ENCODE measurements at places on chromosomes 12 and 14. TPM values are rescaled to one million over a fixed set of nuclear protein-coding genes. Genes with fewer than 3 reads are reported as not detected.

The ERC1 gene
- total RNA-seq, result 23.5 TPM

DNA sequence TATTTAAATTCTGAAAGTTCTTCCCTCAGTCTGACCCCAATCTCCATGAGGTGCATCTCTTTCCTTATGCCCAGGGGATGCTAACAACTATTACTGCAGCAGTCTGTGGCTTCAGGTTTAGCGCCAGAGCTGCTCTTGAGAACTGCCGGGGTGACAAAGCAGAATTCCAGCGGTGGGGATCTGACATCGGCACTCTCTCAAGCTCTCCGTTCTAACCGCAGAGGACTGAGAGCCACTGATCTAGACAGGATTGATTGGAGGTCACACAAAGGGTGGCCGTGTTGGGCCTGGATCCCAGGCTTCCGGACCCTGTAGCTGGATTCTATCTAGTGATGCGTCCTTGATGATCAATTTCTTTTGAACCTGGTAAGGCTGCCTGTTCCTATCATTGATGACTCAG lies 155.6 kb upstream of the TMEM132C start:
- no peak overlapping the region for H3K27ac ChIP-seq
- no peaks in the 10 kb centered on the region for H3K4me1 ChIP-seq
- no peaks in the 10 kb centered on the region for H3K36me3 ChIP-seq
- no peaks in the 10 kb centered on the region for H3K27me3 ChIP-seq
- DNase-seq, result no peak

DNA sequence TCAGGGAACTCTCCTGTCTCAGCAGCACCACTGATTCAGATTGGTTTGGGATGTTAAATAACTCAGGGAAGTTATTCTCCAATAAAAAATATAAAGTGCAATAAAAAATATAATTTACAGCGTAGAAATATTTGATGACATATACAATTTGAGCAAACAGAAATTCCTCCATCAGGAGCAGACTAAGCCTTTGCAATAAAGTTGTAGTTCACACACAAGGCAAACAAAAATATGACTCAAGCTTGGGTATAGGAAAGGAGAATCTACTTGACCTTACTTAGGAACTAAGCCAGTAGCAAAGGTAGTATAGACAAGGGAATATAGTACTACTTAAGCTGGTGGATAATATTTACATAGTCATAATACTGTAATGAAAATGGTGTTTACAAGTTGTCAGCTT lies 264.1 kb downstream of the KIF21A start:
- no peaks in the 10 kb centered on the region for H3K4me1 ChIP-seq
- DNase-seq, result no peak
- H3K27ac ChIP-seq, result no peak overlapping the region
- no peaks in the 10 kb centered on the region for H3K27me3 ChIP-seq
- no peaks in the 10 kb centered on the region for H3K36me3 ChIP-seq
- no peak overlapping the region for H3K4me3 ChIP-seq

The PLEKHG7 gene
- total RNA-seq, result 5.6 TPM

The ATL1 gene
- total RNA-seq, result 11.4 TPM

The GLIPR1 gene
- total RNA-seq, result 10.6 TPM

The CCER1 gene
- total RNA-seq, result not detected

The ACSM4 gene
- total RNA-seq, result not detected

- H3K4me3 ChIP-seq, result no peak overlapping the region
- peaks cover 9% of the 10 kb centered on the region for H3K4me1 ChIP-seq
- no peaks in the 10 kb centered on the region for H3K36me3 ChIP-seq
- DNase-seq, result no peak
These were observed 56.7 kb downstream of the TTC7B start for GRCh38 chr14:90759370-90760077.

The SIRT4 gene
- total RNA-seq, result not detected

The ERBB3 gene
- total RNA-seq, result 270 TPM

GRCh38 chr14:88188745-88189416 lies 134.2 kb downstream of the KCNK10 start:
- no peak for DNase-seq
- no peak overlapping the region for H3K4me3 ChIP-seq

GRCh38 chr14:78141590-78141989 lies 28.6 kb upstream of the NRXN3 start:
- H3K4me1 ChIP-seq, result no peaks in the 10 kb centered on the region
- H3K4me3 ChIP-seq, result no peak overlapping the region
- DNase-seq, result no peak
- H3K27me3 ChIP-seq, result no peaks in the 10 kb centered on the region
- H3K36me3 ChIP-seq, result no peaks in the 10 kb centered on the region
- no peak overlapping the region for H3K27ac ChIP-seq

The CATSPERB gene
- total RNA-seq, result 5.1 TPM

DNA sequence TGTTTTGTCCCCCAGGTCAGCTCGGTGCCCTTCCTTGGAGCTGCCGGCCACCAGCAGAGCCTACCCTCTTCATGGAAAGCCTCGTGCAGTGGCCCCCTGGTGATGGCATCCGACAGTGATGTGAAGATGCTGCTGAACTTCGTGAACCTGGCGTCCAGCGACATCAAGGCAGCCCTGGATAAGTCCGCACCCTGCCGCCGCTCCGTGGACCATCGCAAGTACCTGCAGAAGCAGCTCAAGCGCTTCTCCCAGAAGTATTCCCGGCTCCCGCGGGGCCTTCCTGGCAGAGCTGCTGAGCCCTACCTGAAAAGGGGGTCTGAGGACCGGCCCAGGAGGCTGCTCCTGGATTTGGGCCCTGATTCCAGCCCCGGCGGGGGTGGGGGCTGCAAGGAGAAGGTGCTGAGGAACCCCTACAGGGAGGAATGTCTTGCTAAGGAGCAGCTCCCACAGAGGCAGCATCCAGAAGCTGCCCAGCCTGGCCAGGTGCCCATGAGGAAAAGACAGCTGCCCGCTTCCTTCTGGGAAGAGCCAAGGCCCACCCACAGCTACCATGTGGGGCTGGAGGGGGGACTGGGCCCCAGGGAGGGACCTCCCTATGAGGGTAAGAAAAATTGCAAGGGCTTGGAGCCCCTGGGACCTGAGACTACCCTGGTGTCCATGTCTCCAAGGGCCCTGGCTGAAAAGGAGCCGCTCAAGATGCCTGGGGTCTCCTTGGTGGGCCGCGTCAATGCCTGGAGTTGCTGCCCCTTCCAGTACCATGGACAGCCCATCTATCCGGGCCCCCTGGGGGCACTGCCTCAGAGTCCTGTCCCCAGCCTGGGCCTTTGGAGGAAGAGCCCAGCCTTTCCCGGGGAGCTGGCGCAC lies 1.3 kb downstream of the FAM181A start:
- H3K27me3 ChIP-seq, result no peaks in the 10 kb centered on the region
- H3K36me3 ChIP-seq, result no peaks in the 10 kb centered on the region
- H3K27ac ChIP-seq, result no peak overlapping the region
- no peak overlapping the region for H3K4me3 ChIP-seq
- DNase-seq, result no peak

The TBX3 gene
- total RNA-seq, result 2.8 TPM

GRCh38 chr12:106791531-106791930 lies 17.0 kb downstream of the RIC8B start:
- no peak for DNase-seq
- H3K27me3 ChIP-seq, result no peaks in the 10 kb centered on the region
- H3K4me3 ChIP-seq, result no peak overlapping the region
- H3K27ac ChIP-seq, result no peak overlapping the region

- no peaks in the 10 kb centered on the region for H3K27me3 ChIP-seq
- H3K4me3 ChIP-seq, result no peak overlapping the region
- no peak overlapping the region for H3K27ac ChIP-seq
- no peaks in the 10 kb centered on the region for H3K4me1 ChIP-seq
These were observed 377.1 kb downstream of the SLC16A7 start for GRCh38 chr12:59972905-59973304.
